ENCODE measurements at places on chromosomes 3 and 15.

- DNase-seq: no peak
These were observed 132.8 kb upstream of the TTC14 start for GRCh38 chr3:180469149-180469548.

DNA sequence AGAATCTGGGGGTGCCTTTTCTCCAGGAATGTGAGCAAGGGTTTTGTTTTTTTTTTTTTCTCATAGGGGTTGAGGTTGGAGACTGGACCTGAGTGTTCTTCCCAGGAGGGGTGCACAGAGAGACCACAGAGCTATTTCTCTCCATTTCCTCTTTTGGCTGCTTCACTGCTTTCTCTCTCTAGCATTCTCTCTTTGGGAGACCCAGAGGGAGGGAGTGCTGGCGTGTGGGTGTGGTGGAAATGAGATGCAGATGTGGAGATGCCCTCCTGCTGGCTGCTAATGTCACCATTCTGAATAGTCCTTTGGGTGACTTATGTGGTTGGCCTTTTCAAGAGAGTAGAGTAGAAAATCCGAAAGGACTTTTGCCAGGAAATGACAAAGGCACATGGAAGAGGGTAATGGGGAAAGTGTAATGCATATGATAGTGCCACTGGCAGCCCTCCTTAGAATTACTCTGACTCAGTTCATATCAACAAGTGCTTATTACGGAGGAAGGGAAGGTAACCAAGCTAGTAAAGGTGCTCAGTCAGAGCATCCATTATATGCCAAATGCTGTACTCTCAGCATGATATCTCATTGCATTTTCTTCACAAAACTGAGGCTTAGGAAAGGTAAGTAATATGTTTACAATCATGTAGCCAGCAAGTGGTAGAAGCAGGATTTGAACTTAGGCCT lies 1.9 kb downstream of the SYN2 start:
- no peak for DNase-seq

DNA sequence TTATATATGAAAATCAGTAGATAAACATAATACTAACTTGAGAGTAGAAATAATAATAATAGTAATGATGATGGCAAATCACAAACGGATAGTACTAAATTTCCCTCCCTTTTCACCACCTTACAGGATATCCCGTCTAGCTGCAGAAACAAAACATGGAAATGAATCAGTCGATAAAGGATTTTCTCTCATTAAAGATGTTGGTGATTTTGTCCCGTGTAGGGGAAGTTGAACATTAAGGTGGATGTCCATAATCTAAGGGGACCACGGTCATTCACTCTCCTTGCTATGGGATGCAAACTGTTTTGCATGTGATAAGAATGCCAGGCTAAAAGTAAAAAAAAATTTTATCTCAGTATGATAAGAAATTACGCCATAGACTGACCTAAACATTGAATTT lies 1027.7 kb upstream of the NR2F2 start:
- DNase-seq: no peak

GRCh38 chr15:51368751-51369450 lies 27.4 kb downstream of the GLDN start:
- no peak for DNase-seq

GRCh38 chr3:99131876-99132275 lies 230.4 kb upstream of the DCBLD2 start:
- no peak for DNase-seq

GRCh38 chr3:172098698-172099494 lies 59.5 kb downstream of the FNDC3B start:
- no peak for DNase-seq

DNA sequence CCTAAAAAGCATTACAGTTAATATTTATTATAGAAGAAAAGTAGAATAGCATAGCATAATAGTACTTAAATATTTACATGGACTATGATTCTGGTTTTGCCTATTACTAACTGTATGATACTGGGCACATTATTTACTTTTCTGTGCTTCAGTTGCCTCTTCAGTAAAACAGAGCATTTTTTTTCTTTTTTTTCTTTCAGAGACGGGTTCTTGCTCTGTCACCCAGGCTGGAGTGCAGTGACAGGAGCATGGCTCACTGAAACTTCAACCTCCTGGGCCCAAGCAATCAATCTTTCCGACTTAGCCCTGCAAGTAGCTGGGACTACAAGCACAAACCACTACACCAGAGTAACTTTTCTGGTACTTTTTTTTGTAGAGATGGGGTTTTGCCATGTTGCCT lies 47.0 kb downstream of the GYG1 start:
- no peak for DNase-seq

DNA sequence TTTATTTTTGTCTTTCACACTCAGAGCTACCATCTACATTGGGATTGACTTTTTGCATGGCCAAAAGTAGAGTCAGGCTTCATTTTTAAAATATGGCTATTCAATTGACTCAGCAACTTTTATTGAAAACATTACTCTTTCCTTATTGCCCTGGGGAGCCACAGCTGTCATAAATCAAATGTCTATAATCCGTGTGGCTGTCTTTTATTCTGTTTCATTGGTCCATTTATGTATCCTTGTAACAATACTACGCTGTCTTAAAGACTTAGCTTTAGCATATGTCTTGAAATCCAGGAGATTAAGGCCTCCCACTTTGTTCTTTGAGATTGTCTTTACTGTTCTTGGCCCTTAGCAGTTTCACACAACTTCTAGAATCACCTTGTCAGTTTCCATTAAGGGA lies 55.2 kb downstream of the CEMIP start:
- no peak for DNase-seq

DNA sequence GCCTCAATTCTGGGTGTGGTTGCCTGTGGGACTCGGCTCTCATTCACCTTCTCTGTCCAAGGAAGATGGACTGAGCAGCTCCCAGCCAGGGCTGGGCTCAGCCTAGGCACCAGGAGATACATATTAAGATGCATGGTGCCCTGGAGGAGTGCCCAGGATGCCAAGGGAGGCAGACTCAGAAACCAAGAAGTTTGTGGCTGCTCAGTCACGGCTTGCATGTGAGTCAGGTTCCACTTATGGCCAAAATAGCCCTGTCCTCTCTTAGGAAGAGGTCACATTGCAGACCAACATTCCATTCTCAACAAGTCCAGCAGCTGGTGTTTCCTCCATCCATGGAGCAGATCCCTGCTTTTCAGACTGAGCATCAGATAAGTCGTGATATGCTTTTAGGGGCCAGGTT lies 21.8 kb downstream of the CDCP1 start:
- DNase-seq: no peak
